ENCODE measurements at places on chromosomes 13 and 19.
A peak's percentile ranks its signal among the peaks of the same experiment; 100 is the strongest.

- DNase-seq = no peak
Measured at GRCh38 chr19:28312269-28312668, 900.7 kb downstream of the UQCRFS1 start.

GRCh38 chr13:70407486-70407885 is 299.2 kb upstream of the KLHL1 start:
- DNase-seq = no peak

DNA sequence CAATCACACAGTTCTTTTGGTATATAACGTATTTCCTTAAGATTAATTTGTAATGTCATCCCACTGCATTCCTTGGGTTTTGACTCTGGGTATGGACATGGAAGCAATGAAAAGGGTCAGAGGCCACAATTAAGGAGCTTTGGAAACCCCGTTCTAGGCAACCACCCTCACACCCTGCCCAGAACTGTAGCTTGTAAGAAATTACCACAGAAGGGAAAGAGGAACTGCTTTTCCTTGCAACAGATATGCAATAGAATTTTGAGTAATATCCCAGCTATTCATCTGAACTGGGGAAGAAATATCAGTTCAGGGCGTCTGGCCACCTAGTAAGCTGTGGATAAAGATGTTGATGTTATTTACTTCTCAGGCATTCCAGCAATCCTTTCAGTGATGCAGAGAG is 985 bp upstream of the CLC start:
- no peak for DNase-seq

- no peak for DNase-seq
Measured at GRCh38 chr19:16309643-16310042, 15.0 kb upstream of the KLF2 start.

- peak; percentile 78 for DNase-seq
Measured at GRCh38 chr19:4851551-4852290, 15.7 kb downstream of the PLIN3 start.

- DNase-seq = no peak
Measured at GRCh38 chr19:33503030-33503429, 18.6 kb downstream of the PEPD start.

DNA sequence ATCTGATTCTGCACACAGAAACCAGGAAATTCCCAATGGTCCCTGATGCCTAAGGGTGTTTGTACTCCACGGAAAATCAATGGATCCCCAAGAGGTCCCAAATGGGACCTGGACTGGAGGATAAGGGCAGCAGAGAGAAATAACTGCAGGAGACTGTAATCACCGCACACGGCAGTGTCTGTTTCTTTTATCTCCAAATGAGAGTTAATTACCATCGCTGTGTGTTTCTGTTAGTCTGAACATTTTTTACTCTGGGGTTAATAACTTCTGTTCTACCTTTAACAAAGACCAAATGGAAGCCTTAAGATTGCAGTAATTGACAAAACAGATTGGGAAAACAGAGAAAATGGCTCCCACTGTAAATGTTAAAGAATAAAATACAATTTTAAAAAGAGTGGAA is 320.9 kb downstream of the DCLK1 start:
- DNase-seq = no peak

GRCh38 chr19:46551164-46551563 is 50.0 kb upstream of the CALM3 start:
- no peak for DNase-seq

DNA sequence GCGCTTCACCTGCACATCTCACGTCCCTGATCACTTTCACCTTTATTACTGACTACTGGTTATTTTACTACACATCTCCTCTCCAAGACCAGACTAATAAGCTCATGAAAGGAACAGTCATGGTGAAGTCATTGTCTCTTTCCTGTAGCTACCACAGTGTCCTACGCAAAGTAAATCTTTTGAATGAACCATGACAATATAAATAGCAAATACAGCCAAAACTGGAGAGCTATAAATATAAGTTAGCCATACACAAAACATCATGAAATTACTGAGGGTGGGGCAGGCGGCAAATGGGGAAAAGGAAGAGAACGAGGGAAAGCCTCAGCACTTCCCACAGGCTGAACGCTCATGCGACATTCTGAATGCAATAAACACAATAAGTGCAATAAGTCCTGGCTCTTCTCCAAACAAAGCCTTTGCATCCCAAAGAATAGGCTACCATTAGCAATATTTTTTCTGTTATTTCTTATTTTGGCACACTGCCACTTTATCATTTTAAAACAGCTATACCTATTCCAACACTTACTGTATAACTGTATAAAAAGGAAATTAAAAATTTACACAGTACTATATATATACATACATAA is 62.5 kb downstream of the TUBGCP3 start:
- no peak for DNase-seq

- peak; percentile 57 for DNase-seq
Measured at GRCh38 chr13:24215126-24215525, 54.6 kb downstream of the SPATA13 start.

DNA sequence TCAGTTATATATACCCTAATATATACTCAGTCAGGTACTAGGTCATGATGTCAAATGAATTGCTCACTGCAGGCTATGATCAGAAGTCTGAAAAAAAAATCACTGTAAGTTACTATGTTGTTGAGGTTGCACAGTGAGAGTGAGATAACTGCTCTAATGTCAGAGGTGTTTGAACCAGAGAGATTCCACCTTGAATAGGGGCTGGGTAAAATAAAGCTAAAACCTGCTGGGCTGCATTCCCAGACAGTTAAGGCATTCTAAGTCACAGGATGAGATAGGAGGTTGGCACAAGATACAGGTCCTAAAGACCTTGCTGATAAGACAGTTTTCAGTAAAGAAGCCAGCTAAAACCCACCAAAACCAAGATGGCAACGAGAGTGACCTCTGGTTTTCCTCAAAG is 10.2 kb downstream of the EPSTI1 start:
- no peak for DNase-seq

GRCh38 chr19:6384381-6384780 is 8.6 kb downstream of the GTF2F1 start:
- no peak for DNase-seq

- DNase-seq = no peak
Measured at GRCh38 chr19:47049307-47049700, 880 bp upstream of the TMEM160 start.

DNA sequence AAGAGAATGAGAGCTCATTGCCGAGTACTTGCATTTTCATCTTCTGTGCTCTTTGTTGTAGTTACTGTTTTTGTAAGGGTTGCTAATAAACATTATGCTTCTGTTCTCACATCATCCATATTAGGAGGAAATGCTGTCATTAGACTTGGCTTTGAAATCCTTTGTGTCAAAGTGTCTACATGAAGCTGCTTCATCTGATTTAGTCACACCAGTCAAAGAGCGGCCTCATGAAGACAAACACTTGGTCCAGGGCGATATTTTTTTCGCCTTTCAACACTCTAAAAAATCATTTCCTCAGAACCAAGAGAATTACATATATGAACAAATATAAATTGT is 105.0 kb downstream of the SPRY2 start:
- DNase-seq = no peak

- no peak for DNase-seq
Measured at GRCh38 chr19:3397266-3398022, 31.1 kb downstream of the NFIC start.

DNA sequence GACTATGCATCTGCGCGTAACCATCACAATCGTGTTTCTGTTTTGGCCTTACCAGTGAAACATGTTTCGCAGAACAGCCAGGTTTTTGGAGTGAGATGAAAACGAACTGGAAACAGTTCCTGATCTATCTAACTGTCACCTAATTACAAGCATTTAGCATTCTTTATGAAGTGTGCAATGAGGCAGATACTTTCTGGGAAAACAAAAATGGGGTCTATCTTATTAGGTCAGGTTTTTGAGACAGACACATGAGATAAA is 182.8 kb downstream of the LMO7 start:
- no peak for DNase-seq

DNA sequence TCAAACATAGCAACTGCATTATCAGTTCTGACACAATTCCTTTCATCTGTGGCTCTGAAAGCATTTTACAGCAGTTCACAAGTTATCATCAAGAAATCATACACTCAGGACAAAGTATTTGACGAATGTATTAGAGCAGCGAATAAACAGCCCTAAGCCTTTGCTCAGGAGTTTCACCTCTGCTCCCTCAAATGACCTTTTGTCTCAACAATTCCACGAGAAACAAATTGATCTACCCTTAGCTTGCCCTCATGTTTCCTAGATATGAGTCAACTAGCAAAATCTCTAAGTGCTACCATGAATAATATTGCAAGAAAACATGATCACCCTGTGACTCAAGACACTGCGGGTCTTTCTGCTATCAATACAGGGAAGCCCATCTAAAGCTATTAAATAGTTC is 396.1 kb downstream of the EFNB2 start:
- no peak for DNase-seq

GRCh38 chr19:24059563-24060295 is 27.3 kb upstream of the ZNF254 start:
- no peak for DNase-seq

GRCh38 chr13:36453516-36453915 is 21.2 kb downstream of the CCNA1 start:
- no peak for DNase-seq

DNA sequence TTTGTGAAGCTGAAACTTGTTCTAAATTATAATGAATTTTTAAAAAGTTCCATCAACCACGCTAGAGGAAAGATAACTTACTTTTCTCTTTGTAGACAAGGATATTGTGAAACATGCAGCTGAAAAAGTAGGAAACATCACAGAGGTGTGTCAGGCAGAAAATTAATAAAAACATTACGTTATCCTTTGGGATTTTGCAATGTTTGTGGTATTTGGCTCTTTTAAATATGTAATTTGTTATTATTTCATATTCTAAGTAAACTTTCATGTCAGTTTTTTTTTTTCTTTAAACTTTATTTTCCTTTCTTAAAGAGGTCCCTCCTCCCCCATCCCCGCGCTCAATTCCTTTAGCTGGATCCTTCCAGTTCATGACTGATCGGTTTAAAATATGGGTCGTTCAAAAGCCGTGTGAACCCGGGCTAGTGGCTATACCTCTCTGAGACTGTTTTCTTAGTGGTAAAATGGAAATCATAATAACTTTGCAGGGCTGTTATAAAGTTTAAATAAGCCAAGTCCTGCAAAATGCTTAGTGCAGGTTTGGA is 740 bp upstream of the CCDC61 start:
- DNase-seq = no peak

DNA sequence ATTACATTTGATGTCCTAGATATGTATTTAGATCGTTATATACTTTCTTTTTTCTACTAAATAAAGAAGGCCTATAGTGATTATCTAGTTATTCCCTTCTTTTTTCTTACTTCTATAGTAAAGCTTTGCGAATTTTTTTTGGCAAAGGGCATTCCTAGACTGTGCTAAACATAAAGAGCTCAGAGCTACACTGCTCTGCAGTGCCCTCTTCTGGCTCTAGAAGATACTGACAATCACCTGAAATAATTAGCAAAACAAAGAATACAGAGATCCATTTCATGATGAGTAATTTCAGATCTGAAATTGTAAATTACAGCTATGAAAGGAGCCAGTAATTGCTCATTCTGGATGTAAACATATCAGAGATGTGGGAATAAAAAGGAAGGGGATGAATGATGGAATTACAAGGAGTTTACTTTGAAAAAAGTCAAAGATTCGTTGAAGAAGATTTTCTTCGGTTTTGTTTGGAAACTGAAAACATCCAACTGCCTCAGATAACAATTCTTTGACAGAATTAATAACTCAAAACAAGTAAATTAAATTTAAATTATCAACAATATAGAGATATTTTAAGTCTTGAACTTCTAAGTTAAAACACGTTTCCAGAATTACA is 288.5 kb downstream of the NALCN start:
- DNase-seq = peak; percentile 29

DNA sequence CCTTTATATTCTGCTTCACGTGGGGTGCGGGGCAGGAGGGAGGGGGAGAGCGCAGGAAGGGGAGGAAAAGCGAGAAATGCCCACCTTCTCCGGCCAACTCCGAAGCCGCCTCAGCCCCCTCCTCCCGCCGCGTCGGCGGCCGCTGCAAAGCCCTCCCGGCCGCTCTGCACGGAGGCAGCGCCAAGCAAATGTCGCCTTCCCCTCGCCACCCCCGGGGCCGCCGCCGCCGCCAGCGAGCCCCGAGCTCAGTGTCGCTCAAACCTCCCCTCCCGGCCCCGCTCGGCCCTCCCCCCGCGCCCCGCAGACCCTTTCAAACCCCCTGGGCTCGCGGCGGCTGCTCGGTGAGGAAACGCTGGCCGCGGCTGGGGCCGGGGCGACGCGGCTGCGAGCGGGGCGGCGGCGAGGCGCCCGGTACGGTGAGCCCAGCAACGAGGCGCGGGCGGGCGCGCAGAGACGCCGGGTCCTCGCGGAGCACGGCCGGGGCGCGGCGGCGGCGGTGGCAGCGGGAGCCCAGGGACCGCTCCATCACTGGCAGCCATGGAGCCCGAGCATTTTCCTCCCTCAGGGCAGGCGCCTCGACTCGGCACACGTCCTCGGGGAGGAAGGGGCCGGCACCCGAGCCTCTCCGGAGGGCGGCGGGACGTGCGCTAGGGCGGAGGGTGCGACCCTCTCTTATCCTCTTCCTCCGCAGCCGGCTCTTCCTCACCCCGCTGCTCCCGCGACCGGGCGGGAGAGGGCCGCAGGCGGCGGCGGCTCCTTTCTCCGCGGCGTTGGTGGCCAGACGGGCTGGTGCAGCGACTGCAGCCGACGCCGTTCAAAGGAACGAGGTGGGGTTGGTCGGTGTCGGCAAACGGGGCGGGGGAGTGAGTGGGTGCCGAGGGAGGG is 463 bp upstream of the TSC22D1 start:
- DNase-seq = peak; percentile 42

GRCh38 chr19:1424192-1424955 is 13.8 kb upstream of the RPS15 start:
- DNase-seq = no peak

DNA sequence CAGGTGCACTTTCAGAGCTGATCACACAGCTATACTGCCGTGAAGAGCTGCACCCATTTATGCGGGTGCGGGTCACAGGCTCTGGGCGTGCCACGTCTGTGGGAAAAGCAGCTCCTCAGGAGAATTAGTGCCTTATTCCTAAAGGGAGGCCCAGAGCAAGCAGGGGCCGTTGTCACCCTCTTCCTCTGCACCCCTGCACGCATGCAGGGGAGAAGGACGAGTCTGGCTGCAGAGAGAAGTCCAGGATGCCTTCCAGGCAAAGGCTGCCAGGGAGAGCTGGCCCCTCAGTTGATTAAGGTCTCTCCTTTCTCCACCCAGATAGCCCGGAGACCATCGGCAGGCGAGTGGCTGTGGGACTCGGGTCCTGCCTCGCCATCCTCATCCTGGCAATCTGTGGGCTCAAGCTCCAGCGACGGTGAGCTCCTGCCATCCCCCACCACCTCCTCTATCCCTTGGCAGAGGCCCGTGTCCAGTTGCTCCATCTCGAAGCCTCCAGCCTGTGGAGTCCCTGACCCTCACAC is 3.1 kb upstream of the FFAR1 start:
- DNase-seq = no peak

GRCh38 chr13:108643646-108644353 is 14.4 kb downstream of the MYO16 start:
- no peak for DNase-seq

DNA sequence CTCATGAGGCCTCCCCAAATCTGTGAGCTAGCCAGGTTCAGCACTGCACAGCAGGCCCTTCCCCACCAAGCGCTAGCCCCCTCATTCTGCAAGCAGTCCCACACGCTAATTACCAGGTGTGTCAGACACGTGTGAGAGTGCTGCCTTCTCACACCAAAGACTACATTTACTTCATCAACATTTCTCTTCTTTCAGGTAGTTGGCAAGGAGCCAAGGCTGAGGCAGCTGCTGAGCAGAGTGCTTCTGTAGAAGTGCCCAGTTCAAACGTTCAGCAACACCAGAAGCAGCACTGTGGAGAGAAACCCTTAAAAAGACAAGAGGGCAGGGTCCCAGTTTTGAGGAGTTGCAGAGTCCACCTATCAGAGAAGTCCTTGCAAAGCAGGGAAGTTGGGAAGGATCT is 6.4 kb downstream of the ZNF773 start:
- no peak for DNase-seq

- no peak for DNase-seq
Measured at GRCh38 chr13:102945886-102946285, 100.1 kb downstream of the ERCC5 start.
